ENCODE measurements at places on chromosomes 11 and 22.
A peak's percentile ranks its signal among the peaks of the same experiment; 100 is the strongest.

GRCh38 chr11:83047515-83048225 is 24.0 kb downstream of the RAB30 start:
- DNase-seq = no peak

- DNase-seq = no peak
Observed at GRCh38 chr11:128898580-128899344, 7.6 kb downstream of the KCNJ5 start.

- DNase-seq = no peak
Observed at GRCh38 chr11:94581926-94582325, 14.8 kb downstream of the PIWIL4 start.

GRCh38 chr11:65870307-65870658 is 2.3 kb downstream of the EFEMP2 start:
- DNase-seq = no peak

DNA sequence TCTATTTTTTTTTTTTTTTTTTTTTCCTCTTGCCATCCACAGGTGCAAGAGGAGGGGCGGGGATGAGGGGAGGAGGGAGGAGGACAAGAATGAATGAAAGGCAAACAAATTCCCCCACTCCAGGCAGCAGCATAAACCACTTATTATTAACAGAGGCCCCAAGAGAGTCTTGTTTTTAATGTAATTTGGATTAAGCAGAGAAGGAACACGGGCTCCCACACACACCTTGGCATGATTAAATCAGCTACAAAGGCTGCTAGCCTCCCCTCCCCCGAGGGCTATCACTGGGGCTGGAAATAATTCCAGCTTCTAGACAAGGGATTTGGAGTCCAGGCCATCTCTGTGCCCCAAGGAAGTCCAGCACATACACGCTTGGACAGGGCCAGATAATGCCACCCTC is 93.4 kb upstream of the DRD2 start:
- DNase-seq = no peak

GRCh38 chr11:35794333-35794732 is 131.8 kb downstream of the TRIM44 start:
- no peak for DNase-seq

GRCh38 chr11:124898263-124898680 is 607 bp upstream of the ROBO4 start:
- no peak for DNase-seq

GRCh38 chr11:102312667-102313066 is 4.6 kb upstream of the BIRC3 start:
- no peak for DNase-seq

GRCh38 chr22:48627203-48627602 is 1200.5 kb downstream of the BRD1 start:
- DNase-seq = no peak

GRCh38 chr11:46865340-46865739 is 19.3 kb upstream of the CKAP5 start:
- no peak for DNase-seq

- DNase-seq = no peak
Observed at GRCh38 chr11:100152766-100153165, 534.3 kb upstream of the ARHGAP42 start.

DNA sequence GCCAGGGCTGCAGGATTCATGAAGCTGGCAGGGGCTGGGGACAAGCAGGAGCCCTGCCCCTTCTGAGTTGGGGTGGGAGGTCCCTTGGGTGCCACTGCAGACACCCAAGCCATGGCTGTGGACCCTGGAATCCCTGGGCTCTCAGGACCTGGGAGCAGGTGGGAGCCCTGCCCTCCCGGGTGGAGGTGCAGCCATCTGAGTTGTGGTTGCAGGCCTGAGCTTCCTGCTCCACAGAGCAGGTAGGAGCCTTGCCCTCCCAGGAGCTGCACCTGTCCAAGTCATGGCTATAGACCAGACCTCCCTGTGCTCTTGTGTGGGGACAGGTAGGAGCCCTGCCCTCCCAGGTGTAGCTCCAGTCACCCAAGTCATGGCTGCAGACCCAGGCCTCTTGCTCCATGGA is 113.5 kb downstream of the ARHGAP20 start:
- DNase-seq = no peak

- peak; percentile 73 for DNase-seq
Observed at GRCh38 chr11:62707277-62707861, at the start of the genes BSCL2 and GNG3. Gene BSCL2 (minus strand): TSS chr11:62707424. CDS start chr11:62707195, 229 bp downstream. Gene GNG3 (plus strand): TSS chr11:62707676. CDS start chr11:62708296, 620 bp downstream.

Data from iPS-NIHi11 (cell line).